Activated CD4-positive, alpha-beta T cell treated with anti-CD3 and anti-CD28 coated beads, Interleukin-2, amount 10 ng/mL, durations not matched to agents 7 days and 5 days (primary cell): ENCODE measurements at places on chromosomes 7 and 10.

GRCh38 chr7:127702052-127702652 is 50.2 kb downstream of the SND1 start:
- no peak for DNase-seq

- no peak for DNase-seq
These were observed 98.5 kb downstream of the GRB10 start for GRCh38 chr7:50684011-50684712.

- DNase-seq, result no peak
These were observed 121.5 kb downstream of the TYW1B start for GRCh38 chr7:72706521-72706920.

DNA sequence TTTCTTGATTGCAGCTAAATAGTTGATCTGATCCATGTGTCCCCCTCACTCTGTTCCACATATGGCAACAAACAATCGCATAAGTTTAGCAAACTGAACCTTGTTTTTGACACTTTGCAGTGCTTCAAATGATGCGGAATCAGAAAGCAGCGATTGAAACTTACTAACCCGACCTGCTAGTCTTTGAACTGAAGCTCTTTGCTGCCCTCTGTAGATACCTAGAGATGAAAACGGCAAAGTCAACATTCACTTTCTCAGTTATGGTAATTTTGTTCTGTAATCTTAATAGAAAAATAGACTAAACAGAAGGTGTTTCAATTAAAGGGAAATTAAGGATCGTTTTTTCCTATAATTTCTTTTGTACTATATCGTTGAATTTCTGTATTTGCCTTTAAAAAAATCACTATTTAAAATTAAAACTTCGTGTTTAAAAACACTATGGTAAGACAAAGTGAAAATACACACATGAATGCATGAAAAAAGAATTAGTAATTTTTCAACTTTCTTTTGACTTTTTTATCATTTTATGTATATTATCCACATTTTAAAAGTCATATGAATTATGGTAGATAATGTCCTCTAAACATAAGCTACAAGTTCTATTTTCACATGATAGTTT is 276.5 kb downstream of the MAGI2 start:
- no peak for DNase-seq

DNA sequence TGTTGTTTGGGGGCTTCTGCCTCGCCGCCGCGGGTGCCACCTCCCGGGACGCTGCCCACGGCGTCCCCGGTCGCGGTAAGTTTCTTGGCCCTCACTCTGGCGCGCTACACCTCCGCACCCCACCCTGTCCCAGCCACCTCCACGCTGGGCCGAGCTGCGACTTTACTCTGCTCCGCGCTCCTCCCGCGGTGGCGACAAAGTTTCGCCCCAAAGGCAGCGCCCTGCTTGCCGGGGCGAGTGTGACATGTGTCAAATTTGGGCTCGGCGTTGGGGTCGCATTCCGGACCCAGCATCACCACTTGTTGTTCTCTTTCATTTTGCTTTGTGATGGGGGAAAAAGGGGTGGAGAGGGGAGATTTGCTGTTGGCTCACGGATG is 167.7 kb upstream of the PPP1R3A start:
- no peak for DNase-seq
